ENCODE measurements at places on chromosomes 2 and 18. TPM values are rescaled to one million over a fixed set of nuclear protein-coding genes. Genes with fewer than 3 reads are reported as not detected.

The SAG gene
- 0.12 TPM for total RNA-seq

The NYAP2 gene
- total RNA-seq = not detected

The SCYGR6 gene
- total RNA-seq = not detected

The ARHGEF33 gene
- 0.59 TPM for total RNA-seq

The CFAP221 gene
- total RNA-seq = not detected

The GCG gene
- total RNA-seq = 0.39 TPM

The TEKT4 gene
- total RNA-seq = not detected

The CRYGD gene
- total RNA-seq = not detected

The TUBB8B gene
- total RNA-seq = not detected

DNA sequence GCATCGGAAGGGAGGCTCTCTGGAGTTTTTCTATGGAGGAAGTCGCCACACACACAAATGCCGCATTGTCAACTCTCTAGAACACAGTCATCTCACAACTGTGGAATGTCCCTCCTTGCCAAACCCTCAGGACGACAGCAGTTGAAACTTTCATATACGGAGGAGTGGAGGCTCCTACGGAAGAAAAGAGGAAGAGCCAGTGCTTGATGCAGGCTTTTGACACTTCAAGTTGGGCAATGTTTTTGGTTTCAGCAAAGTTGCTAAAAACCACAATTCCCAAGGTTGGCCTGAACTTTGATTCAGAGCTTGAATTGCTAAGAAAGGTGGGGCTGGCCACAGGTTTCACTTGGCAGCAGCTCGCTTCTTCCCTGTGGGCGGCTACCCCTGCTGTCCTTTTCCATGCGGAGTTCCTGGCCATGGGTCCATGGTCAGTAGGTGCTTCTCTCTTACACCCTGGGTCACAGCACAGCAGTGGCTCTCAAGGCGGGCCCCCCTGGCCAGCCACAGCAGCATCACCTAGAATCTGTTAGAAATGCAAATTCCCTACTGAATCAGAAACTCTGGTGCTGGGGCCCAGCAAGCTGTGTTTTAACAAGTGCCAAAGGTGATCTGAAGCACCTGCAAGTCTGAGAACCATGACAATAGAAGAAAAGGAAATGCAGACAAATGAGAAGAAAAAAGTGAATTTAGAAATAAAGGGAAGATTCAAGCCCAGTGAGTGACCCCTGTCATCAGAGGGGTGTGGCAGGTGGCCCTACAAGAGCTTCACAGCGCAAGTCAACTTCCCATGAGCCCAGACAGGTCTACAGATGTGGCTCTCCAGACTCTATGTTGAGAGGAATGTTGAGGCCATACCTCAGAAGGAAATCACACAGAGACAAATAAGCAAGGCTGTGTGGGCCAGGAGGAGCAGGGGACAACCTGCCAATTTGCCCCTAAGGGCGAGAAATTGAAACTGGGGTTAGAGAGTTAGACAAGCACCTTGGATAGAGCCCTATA, 856.4 kb downstream of the RNF144A start:
- DNase-seq = peak; percentile 58

DNA sequence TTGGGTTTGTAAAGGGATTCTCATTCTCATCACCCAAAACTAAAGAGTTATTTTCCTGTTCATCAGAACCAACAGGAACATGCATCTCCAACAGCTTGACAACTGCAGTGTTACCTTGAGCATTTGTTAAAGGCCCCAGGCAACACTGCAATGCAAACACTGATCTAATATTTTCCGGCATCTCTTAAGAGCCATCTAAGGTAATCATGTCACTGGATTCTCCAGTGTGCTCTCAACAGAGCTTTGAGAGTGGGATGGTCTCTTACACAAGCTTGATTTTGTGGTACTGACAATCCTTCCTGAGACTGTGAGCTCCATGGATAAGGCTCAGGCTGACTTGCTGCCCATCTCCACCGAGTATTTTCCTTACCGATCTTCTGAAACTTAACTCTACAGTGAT, 90.5 kb upstream of the ITGB6 start:
- no peak for DNase-seq

DNA sequence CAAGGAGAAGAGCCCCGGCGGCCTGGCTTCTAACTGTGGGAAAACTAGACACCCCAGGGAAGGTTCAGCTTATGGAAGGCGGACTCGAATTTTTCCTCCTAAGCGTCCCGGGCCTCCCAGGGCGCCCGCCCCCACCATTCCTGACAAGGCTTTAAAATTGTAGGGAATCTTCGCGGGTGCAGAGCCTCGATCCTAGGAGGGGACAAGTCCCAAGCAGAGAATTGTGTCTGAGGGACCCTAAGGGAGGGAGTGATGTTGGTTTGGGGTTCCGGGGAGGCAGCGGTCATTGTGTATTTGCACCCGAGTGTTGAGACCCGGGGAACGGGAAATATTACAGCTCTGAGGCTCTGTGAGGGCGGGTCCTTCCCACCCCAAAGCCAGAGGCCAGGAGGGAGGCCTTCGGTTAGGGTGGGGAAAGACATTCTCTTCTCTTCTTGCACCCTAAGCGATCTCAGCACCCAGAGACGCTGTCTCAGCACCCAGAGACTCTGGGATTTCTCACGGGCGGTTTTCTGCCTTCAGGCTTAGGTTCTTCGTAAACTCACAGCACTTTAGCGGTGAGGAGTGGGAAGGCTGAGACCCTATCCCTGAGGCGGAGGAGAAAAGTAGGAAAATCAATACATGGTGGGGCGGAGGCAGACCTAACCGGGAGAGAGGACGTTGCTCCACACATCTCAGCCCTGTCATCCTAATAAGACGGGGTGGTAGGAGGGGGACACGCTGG, 7.6 kb downstream of the OSR1 start:
- DNase-seq = no peak

- peak; percentile 26 for DNase-seq
These were observed 793 bp downstream of the CNRIP1 start for GRCh38 chr2:68318914-68319397.

- DNase-seq = no peak
These were observed 363.0 kb downstream of the PLCL1 start for GRCh38 chr2:198167346-198167745.

GRCh38 chr2:49827366-49827765, 673.1 kb upstream of the FSHR start:
- no peak for DNase-seq

GRCh38 chr18:46260879-46261143, 156.6 kb downstream of the HAUS1 start:
- no peak for DNase-seq

DNA sequence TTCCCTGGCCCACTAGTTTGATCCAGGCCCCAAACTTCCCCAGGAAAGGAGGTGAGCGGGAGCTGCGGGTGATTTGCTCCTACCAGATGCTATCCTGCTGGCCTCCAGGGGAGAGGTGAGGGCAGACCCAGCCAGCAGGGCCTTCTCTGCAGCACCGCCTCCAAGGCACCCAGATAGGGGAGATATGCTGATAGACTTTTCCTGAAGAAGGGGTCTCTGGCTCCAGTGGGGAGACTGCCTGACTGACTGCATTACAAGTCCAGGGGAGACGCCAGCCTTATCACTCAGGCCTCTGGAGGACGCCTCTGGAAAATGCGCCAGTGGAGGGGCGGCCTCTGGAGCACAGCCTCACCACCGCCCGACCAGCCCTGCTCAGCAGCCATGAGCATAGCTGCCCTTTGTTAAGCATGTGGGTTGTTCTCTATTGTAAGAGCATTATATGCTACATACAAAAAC, 60.6 kb upstream of the SMAD7 start:
- no peak for DNase-seq

GRCh38 chr2:98455494-98455976, 10.9 kb downstream of the INPP4A start:
- DNase-seq = peak; percentile 64

GRCh38 chr2:112623913-112624777, 21.6 kb upstream of the SLC20A1 start:
- peak; percentile 98 for DNase-seq

DNA sequence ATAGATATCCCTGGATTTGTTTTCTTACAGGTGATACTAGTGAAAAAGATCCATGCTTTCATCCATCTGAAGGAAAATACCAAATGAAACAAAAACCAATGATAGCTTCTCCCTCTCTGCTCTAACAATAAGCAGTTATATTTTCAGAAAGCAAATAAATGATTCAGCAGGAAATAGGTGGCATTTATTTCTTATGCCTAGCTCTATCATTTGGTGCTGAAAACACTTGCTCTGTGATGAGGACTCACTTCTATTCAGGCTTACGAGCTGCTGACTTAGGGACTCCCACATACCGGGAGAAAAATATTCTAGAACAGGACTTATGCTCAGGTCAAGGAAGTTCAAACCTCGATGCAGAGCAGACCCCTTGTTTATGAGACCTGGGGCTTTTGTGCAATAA, 142.6 kb downstream of the SETBP1 start:
- no peak for DNase-seq

DNA sequence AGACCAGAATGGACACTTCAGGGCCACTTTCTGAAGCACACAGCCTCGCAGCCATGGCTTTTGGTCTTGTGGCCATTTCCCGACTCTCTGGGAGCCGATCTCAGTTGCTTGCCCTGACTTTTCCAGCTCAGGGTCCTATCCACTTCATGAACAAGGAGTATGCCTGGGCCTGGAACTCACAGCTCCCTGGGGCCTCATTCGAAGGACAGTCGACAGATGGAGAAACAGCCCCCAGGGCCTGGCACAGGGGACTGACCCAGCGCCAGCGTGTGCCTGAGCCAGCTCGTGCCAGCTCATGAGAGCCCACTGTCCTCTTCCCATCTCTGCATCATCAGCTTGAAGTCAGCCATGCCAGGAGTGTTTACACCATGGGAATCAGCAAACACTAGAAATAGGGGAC, 134.6 kb upstream of the GPC1 start:
- DNase-seq = no peak

GRCh38 chr18:56035546-56035945, 447.6 kb upstream of the TCF4 start:
- peak; percentile 10 for DNase-seq

- no peak for DNase-seq
These were observed 69.9 kb downstream of the COA5 start for GRCh38 chr2:98538280-98539041.

- DNase-seq = no peak
These were observed 59.9 kb downstream of the BIN1 start for GRCh38 chr2:127047054-127047453.

DNA sequence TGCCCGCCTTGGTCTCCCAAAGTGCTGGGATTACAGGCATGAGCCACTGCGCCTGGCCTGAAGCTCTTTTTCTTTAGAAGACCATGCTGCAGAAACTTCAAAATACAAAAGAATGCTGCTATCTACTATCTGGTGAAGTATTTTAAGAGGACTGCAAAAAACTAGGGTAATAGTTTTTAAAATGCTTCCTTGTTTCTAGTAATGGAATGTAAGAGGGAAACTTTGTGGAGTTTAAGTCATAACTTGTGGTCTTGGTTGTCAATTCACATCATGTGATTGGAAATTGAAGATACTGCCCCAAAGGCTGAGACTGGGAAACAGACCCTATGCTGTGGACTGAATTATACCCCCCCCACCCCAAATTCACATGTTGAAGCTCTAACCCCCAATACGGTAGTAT, 68.3 kb downstream of the B3GNT2 start:
- no peak for DNase-seq

DNA sequence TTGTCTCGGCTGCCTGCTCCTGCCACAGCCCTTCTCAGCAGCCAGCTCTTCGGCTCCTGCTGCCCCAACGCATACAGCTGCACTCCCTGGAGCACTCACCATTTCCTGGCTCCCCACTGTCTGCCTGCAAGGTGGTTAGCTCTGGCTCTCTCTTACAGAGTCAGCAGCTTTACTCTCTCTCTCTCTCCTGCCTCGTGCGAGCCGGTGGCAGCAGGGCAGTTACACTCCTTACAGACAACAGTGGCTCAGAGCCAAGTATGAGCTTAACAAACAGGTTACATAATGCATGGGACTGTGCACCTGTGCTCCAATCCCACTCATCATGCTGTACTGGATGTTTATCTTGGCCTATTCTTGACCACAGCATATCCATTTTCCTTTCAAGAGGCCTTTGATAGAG, 47.4 kb upstream of the DNAJC10 start:
- DNase-seq = peak; percentile 9

- DNase-seq = no peak
These were observed 196.8 kb downstream of the EXOC6B start for GRCh38 chr2:72629062-72629461.

- DNase-seq = peak; percentile 7
These were observed 204.6 kb downstream of the SP3 start for GRCh38 chr2:173760553-173760952.

DNA sequence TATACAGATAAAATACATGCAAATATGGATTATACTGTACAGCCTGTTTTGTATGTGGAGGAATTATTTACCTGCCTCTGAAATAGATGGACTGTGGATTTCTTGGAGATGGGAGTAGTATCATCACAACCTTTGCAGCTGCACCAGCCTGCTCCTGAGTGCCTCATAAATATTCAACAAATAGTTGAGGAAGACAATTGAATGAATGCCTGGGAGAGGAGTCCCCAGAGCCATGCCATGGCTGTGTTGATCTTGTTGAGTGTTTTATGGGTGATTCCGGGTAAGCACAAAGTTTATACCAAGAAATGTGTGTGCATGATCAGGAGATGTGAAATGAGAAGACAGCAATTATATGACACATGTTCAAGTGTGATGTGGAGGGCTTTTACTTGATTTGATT, 225.0 kb downstream of the FHOD3 start:
- DNase-seq = no peak

GRCh38 chr18:39494211-39494896, 1928.8 kb upstream of the CELF4 start:
- no peak for DNase-seq

All from RPMI7951 (cell line).